Natural killer cell (primary cell): ENCODE measurements at places on chromosomes 7 and 10. TPM values are rescaled to one million over a fixed set of nuclear protein-coding genes. Genes with fewer than 3 reads are reported as not detected.

SH3PXD2A gene
- 4.9 TPM for total RNA-seq

GIMAP8 gene
- total RNA-seq = 17.7 TPM

CHN2 gene
- total RNA-seq = 23.2 TPM

FOXI2 gene
- not detected for total RNA-seq

ANK3 gene
- 4.4 TPM for total RNA-seq

NEUROD6 gene
- not detected for total RNA-seq

HKDC1 gene
- total RNA-seq = 0.50 TPM

HABP2 gene
- total RNA-seq = not detected

OR2A42 gene
- not detected for total RNA-seq

CUBN gene
- 4.7 TPM for total RNA-seq

H2BK1 gene
- 2.5 TPM for total RNA-seq

KCNMA1 gene
- total RNA-seq = 0.63 TPM

SLC13A1 gene
- not detected for total RNA-seq

ESYT2 gene
- 137 TPM for total RNA-seq

OR2A12 gene
- total RNA-seq = not detected

HYAL4 gene
- total RNA-seq = not detected

CYP3A4 gene
- total RNA-seq = not detected

DNAJC1 gene
- 50.6 TPM for total RNA-seq

BAMBI gene
- 0.94 TPM for total RNA-seq

MTERF1 gene
- total RNA-seq = 15.7 TPM

ZNF853 gene
- total RNA-seq = 9.7 TPM

COL26A1 gene
- not detected for total RNA-seq

C7orf33 gene
- not detected for total RNA-seq

UCN3 gene
- not detected for total RNA-seq

TFR2 gene
- 13.8 TPM for total RNA-seq

NODAL gene
- total RNA-seq = not detected

ASL gene
- total RNA-seq = 60.0 TPM

CYP2C19 gene
- not detected for total RNA-seq

SFTPA1 gene
- not detected for total RNA-seq

SAP25 gene
- 32.5 TPM for total RNA-seq

EPHB6 gene
- total RNA-seq = 2.3 TPM

PON2 gene
- total RNA-seq = 35.7 TPM

EEF1AKMT2 gene
- total RNA-seq = 20.6 TPM

ELMO1 gene
- 130 TPM for total RNA-seq

FBXO24 gene
- total RNA-seq = 0.45 TPM

ENO4 gene
- total RNA-seq = not detected

AKR1C2 gene
- total RNA-seq = not detected

SEC24C gene
- 161 TPM for total RNA-seq

SH2D4B gene
- 0.30 TPM for total RNA-seq

WAPL gene
- 51.1 TPM for total RNA-seq

ATOH7 gene
- not detected for total RNA-seq

TMEM139 gene
- not detected for total RNA-seq

MMD2 gene
- not detected for total RNA-seq

OR13A1 gene
- total RNA-seq = not detected

COBL gene
- total RNA-seq = not detected

COX19 gene
- total RNA-seq = 38.3 TPM

VAX1 gene
- total RNA-seq = not detected

IFIT1B gene
- total RNA-seq = not detected

GDF2 gene
- not detected for total RNA-seq

PRKCQ gene
- 69.5 TPM for total RNA-seq

ZNF282 gene
- total RNA-seq = 26.0 TPM

KDM7A gene
- 38.1 TPM for total RNA-seq

SEMA4G gene
- 0.53 TPM for total RNA-seq
